Activated CD8-positive, alpha-beta memory T cell treated with anti-CD3 and anti-CD28 coated beads for 1 hour (primary cell): ENCODE measurements at places on chromosomes 6 and 20.

DNA sequence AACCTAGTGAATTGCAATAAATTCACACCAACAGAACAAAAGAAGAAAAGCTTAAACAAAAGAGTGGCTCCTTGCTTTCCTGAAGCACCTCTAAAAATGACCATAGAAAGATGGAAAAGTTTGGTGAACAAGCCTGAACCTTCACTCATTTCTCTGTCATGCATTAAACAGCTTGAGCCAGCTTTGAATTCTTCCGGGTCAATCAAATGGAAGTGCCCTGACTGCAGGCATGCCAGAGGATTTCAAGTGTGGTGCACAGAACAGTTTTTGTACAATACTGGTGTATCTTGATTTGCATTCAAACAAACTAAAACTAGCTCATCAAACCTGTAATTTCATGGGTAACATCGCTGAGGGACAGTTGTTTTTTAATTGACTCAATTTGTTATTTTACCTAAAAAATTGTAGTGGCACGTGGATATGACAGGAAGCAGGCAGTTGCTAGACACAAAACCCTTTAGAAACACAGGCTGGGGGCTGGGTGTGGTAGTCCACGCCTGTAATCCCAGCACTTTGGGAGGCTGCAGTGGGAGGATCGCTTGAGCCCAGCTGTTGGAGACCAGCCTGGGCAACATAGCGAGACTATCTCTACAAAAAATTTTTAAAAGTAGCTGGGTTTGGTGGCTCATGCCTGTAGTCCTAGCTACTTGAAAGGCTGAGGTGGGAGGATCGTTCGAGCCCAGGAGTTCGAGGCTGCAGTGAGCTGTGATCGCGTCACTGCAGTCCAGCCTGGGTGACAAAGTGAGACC is 9.1 kb downstream of the CASS4 start:
- DNase-seq = no peak

GRCh38 chr20:5180933-5181332 is 54.1 kb downstream of the CDS2 start:
- no peak for DNase-seq

- DNase-seq = no peak
Measured at GRCh38 chr20:46178891-46179290, 60.8 kb downstream of the CD40 start.

GRCh38 chr20:20668639-20669038 is 43.8 kb downstream of the RALGAPA2 start:
- DNase-seq = no peak

- no peak for DNase-seq
Measured at GRCh38 chr6:62150048-62150663, 135.9 kb downstream of the KHDRBS2 start.

DNA sequence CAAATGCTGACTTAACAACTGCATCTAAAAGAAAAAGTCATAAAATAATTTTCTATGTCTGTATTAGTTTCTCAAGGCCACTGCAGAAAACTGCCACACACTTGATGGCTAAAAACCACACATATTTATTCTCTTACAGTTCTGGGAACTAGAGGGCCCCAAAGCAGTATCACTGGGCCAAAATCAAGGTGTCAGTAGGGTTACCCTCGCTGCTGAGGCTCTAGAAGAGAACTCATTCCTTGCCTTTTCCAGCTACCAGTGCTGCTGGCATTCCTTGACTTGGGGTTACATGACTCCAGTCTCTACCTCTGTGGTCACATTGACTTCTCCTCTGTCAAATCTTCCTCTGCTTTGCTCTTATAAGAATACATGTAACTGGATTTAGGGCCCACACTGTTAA is 124.6 kb upstream of the THEMIS start:
- DNase-seq = no peak

DNA sequence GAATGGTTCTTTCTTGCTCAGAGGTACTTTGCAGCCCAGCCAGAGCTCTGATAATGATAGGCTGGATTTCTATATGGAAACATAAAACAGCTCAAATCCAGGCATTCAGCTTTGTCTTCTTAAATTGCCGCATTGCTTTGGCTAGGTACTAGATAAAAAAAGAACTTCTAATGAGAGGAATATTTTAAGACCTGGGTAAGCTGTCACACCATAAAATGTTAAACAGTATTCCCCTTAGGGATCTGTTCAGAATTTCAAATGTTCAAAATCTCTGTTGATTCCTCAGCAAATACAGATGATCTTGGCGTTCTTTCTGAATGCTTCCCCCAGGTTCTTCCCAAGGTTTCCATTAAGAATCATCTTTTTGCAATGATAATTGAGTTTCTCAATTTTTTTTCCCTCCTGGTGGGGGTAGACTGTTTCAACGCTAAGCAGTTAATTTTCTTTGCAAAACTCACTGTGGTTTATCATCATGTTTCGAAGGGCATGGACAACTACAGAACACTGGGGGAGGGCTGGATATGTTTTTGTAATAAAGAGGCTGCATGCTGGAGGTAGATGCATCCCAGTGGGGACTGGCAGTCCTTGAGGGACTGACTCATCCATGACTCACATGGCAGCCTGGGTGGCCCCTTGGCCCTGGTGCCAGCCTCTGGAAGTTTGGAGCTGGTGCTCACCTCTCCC is 31.0 kb downstream of the TIAM2 start:
- no peak for DNase-seq

DNA sequence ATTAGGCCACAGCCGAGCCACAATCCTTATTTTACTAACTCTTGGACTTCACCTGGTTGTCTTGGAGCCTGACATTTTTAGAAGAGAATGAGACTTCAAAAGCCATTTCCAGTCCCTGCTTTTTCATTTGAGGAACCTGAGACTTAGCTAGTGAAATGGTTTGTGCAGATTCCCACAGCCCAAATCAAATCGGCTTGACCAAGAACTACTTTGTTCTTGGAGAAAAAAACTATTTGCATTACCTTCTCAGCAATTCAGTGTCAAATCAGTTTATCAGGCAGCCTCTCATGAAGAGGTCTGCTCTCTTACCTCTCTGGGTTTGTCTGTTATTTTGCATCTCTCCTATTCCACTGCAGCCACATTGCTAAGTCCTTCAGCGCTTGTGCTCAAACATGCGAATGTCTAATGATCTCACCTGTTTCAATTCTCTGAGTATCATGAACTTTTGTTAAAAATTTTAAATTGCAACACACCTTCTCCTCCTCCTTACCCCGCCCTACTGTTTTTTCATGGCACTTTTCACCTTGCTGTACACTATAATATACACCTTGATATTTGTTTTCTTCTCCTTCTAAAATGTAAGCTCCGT is 573 bp upstream of the IFNGR1 start:
- DNase-seq = no peak

DNA sequence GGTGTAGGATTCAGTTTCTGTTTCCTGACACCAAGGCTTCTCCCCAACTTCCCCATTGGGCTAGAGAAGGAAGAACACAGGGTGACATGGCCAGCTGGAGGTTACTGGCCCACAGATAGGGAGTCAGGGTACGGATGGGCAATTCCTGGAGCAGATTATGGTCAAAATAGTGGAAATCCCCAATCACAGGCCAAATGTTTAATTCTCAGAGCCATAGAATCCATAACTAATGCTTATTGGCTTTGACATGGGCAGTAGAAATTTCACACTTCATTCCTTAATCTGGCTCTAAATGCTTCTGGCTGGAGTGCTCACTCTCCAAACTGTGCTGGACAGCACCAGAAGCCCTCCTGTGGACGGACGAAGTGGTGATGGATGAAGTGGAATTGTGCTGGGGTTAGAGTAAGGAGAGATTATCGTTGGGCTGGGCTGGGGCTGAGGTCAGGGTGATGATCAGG is 887 bp downstream of the SIGLEC1 start:
- DNase-seq = no peak
